ENCODE measurements at places on chromosomes 6 and 20.

DNA sequence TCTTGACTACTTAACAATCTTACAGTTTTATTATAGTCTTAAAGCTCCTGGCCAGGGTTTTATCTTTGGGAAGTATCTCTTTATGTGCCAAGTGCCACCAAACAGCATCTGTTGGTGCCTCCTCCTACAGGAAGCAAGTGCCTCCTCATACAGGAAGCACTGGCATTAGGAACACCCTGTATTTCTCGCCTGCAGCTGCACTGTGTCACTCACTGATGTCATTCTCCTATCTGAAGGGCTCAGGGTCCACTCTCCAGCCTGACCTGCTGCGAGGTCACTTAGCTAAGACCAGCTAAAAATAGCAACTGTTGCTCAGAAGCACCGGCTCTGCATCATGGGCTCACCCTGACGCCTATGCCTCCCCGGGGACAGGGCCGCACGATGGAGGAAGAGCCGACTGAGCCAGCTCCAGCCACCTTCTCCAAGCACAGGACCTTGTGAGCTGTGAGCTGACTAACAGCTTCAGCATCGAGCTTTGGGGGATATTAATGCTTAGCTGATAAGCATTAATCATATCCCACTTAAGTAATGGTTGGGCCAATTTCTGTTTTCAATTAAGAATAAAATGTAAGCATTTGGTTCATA is 66.3 kb upstream of the CD93 start:
- DNase-seq: no peak

GRCh38 chr6:158489441-158489840 is 70.5 kb upstream of the TMEM181 start:
- no peak for DNase-seq

- peak; percentile 44 for DNase-seq
These were observed 7.2 kb downstream of the HLA-G start for GRCh38 chr6:29834564-29835436.

DNA sequence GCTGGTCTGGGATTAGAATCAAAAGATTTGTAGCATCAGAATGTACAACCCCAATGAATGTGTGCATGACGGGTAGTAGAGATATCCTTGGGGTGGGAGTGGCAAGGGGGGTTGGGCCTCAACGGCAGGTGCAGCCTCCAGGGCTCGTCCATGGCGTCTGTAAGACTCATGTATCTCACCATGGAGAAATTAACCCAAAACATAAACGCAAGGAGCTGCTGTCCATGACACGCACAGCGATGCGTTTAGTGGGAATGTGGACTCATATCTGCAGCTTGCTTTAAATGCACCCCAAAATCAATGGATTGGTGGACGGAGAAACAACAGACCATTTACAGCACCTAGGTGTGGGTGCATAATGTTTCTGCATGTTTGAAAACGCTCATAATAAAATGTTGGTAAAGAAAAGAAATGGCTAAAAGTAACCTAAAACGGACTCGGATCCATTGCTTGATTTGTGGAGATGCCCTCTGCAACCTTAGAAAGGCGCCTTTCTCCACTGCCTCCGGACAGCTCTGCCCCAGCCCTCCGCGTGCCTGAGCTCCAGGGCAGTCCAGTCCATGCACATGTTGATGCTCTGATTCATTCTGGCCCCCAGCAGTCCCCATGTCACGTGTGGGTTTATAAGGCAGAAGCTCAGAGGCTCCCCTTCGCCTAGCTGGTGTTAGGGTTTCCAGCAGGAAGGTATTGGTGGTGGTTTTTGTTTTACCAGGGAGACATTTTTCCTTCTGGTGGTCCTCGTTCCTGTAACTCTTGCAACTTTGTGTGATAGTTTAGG is 24.5 kb downstream of the PYGB start:
- no peak for DNase-seq

- DNase-seq: no peak
These were observed 7.3 kb upstream of the USP45 start for GRCh38 chr6:99522531-99522930.

GRCh38 chr20:9978397-9979004 is 56.3 kb upstream of the ANKEF1 start:
- peak; percentile 29 for DNase-seq

GRCh38 chr6:44194326-44194725 is 22.4 kb upstream of the MYMX start:
- DNase-seq: no peak

- no peak for DNase-seq
These were observed 333.3 kb upstream of the SYNCRIP start for GRCh38 chr6:85975957-85976356.
